ENCODE measurements at places on chromosomes 4 and X. TPM values are rescaled to one million over a fixed set of nuclear protein-coding genes. Genes with fewer than 3 reads are reported as not detected.

GRCh38 chr4:137529432-137529831 is 2.9 kb downstream of the PCDH18 start:
- DNase-seq, result no peak

GRCh38 chrX:133972916-133973315 is 12.5 kb downstream of the GPC3 start:
- DNase-seq, result no peak

DNA sequence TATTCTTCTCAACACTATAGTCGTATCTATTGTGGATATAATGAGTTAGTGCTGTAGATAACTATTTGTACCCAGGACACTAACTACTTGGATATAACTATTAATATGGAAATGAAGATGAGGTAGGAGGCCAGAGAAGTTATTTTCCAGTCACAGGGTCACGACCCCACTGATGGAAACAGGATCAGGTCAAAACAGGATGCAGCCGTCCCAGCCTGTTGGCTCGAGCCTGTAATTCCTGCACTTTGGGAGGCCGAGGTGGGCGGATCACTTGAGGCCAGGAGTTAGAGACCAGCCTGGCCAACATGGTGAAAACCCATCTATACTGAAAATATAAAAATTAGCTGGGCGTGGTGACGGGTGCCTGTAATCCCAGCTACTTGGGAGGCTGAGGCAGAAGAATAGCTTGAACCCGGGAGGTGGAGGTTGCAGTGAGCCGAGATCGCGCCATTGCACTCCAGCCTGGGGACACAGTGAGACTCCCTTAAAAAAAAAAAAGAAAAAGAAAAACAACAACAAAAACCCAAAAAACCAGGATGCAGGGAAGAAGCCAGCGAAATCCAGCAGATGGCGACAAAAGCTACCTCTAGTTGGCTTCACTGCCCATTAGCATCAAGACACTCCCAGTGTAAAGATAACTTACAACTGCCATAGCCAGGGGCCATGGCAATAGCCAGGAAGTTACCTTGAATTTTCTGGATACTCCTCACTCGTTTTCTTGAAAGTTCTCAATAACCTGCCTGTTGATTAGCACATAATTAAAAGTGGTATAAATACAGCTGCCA is 37.9 kb upstream of the NKAP start:
- no peak for DNase-seq

DNA sequence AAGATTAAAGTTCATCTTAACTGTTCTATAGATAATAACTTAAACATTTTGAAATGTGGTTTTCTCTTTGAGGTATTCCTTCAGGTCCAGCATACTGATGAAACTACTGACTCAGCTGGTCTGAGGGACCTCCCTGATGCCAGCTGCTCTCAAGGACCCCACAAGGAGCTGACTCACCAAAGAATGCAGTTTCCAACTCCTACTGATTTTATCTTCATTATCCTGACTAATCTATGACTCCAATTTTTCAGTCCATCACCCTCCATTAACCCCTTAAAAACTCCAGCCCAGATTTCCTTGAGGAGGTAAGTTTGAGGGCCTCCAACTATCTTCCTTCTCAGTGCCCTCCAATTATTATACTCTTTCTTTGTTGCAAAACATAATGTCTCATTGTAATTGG is 1.4 kb upstream of the UGT2B4 start:
- DNase-seq, result no peak

DNA sequence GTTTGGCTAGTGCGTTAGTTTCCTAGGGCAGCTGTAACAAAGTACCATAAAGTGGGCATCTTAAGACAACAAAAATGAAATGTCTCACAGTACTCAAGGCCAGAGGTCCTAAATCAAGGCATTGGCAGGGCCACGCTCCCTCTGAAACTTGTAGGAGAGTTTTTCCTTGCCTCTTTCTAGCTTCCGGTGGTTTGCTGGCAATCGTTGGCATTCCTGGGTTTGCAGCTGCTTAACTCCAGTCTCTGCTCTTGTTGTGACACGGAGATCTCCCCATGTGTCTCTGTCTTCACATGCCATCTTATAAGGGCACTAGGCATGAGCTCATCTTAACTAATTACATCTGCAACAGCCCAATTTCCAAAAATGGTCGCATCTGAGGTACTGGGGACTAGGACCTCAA is 362.0 kb upstream of the BOD1L1 start:
- DNase-seq, result no peak

GRCh38 chr4:99008051-99008450 is 12.5 kb downstream of the METAP1 start:
- no peak for DNase-seq

GRCh38 chr4:103008875-103009729 is 10.4 kb downstream of the SLC9B1 start:
- DNase-seq, result no peak

DNA sequence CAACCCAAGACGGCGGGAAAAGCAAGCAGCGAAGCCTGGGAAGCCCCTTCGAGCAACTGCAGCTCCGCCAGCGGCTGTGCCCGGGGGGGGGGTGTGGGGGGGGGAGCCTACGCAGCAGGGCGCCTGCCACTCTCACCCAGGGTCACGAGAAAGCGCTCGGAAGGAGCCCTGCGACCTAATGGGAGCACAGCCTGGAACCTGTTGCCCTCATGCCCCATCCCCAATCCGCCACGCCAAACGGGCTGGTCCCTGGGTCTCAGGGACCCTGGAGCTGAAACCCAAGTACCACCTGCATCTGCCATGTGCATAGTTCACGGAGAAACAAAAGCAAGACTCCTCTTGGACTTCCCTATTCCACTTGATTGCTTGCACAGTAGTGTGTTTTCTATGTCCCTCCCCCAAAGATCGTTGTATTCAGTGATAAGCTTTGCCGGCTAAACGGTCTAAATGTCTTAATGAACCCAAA is 359 bp upstream of the GAB3 start:
- DNase-seq, result no peak

DNA sequence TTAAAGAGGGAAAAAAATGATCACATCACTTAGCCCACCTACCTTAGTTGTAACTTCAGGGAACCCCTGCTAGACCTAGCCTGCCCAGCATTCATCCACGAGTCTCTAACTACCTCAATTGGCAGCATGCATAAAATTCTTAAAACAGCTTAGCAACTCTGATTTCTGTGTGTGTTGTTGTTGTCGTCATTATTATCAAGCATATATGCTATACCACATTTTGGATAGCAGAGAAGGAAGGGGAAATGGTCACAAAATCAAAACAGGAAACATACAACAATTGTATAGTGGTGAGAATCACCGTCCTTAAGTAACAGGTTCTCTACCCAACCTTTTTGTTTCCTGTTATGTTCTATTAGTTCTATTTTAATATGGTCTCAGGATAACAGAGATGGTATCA is 2.7 kb upstream of the ACOT9 start:
- no peak for DNase-seq

GRCh38 chr4:119659576-119659975 is 31.0 kb upstream of the PDE5A start:
- DNase-seq, result no peak

GRCh38 chrX:8783097-8783713 is 18.0 kb downstream of the FAM9A start:
- DNase-seq, result no peak

- DNase-seq, result no peak
Observed at GRCh38 chrX:122552286-122552800, 631.7 kb upstream of the GRIA3 start.

DNA sequence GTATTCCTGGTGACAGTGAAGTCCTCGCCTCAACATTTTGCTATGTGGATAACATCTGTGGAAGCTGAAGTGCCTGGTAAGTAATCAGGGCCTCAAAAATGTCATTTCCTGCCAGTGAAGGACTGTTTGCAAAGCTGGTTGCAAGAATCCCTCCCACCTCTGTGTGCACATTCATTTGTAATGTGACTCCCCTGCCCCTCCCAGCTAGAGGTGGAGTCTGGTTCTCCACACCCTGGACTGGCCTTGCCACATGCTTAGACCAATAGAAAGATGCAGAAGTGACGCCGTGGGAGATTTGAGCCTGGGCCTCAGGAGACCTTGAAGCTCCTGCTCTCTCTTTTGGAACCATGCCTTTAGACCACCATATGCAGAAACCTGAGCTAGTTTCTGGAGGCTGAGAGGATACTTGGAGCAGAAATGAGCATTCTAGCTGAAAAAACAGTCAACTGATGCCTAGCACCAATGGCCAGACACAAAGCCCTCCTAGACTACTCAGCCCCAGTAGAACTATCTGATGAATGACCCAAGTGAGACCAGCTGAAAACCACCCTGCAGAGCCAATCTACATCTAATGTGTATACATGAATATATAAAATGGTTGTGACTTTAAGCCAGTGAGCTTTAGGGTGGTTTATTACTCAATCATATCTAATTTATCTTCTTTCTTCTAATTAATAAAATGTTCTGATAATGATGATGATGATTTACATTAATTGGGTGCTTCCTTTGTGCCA is 47.8 kb upstream of the CRMP1 start:
- DNase-seq, result no peak

DNA sequence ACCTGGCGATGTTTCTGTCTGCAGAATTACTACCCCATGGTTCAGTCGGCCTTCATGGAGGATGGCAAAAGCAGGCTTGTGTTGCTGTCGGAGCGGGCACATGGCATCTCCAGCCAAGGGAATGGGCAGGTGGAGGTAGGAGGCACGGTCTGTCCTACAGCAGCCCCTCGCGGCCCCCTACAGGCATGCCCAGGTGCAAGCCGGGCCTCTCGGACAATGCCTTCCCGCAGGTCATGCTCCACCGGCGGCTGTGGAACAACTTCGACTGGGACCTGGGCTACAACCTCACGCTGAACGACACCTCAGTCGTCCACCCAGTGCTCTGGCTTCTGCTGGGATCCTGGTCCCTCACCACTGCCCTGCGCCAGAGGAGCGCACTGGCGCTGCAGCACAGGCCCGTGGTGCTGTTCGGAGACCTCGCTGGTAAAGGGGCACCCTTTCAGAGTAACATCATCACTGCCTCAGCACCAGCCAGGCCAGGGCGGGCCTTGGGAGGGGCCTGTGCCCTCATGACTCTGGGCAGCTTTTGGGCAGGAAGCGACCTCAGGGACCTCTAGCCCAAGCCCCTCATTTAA is 29.5 kb upstream of the MRFAP1 start:
- DNase-seq, result no peak

DNA sequence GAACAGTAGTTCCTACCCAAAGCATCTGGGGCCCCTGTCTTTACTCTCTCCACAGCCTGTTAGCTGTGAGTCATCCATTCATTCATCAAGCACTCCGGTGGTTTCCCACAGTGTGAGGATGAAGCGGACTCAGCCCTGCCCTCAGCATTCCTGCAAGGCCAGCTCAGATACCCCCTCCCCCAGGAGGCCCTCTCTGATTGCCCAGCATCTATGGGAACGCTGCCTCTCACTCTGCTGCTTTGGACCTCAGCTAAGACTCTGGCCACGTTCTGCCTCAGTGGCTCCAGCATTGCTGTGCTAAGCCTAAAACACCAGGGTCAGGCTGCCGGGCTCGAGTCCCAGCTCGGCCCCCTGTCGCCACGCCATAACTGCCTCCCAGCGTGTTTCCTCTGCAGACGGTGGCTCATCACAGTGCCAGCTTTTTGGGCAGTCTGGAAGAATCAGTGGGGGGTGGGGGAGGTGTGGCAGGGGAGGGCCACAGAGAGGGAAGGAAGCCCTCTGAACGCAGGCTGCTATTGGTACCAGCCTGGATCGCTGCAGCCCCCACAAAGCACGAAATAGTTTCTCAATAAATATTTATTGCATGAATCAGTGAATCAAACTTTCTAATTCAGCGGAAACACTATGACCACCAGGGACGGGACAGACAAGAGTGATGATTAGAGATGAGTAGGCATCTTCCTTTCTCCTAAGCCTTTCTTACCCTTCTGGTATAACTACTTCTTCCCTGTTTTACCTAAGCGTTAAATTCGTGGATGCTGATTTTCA is 74.4 kb downstream of the SORCS2 start:
- DNase-seq, result no peak

The ADD1 gene
- 429 TPM for total RNA-seq

The NLGN4X gene
- total RNA-seq, result 17.9 TPM

The PIM2 gene
- 10.8 TPM for total RNA-seq

The FOXR2 gene
- total RNA-seq, result not detected

The GALNT7 gene
- total RNA-seq, result 18.2 TPM

The SPATA18 gene
- total RNA-seq, result 10.8 TPM

The TLR1 gene
- total RNA-seq, result 28.9 TPM
